SW 1271 (cell line): ENCODE measurements at places on chromosomes 5 and 9.

DNA sequence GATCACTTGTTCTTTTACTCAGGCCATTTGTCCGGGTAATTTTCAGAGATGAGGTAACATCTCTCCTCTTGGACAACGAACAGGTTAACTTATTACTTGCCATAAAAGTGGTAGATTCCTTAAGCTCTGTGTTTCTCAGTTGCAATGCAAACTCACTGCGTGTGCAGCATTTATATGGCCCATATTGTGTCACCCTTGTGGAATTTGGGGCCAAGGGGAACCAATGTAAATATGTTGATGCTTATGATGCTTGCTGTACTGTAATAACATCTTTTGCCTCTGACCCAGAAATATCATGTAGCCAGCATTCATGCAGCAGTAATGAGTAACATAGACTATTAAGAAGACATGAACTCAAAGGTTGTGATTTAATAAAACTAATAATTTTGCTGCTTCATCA is 175.8 kb downstream of the ADAMTS6 start:
- no peak for DNase-seq

- DNase-seq = no peak
Measured at GRCh38 chr5:111144352-111144930, 52.3 kb downstream of the WDR36 start.

- no peak for DNase-seq
Measured at GRCh38 chr5:90909940-90910339, 351.3 kb downstream of the ADGRV1 start.

GRCh38 chr9:73089304-73089985 is 62.2 kb upstream of the ANXA1 start:
- no peak for DNase-seq

DNA sequence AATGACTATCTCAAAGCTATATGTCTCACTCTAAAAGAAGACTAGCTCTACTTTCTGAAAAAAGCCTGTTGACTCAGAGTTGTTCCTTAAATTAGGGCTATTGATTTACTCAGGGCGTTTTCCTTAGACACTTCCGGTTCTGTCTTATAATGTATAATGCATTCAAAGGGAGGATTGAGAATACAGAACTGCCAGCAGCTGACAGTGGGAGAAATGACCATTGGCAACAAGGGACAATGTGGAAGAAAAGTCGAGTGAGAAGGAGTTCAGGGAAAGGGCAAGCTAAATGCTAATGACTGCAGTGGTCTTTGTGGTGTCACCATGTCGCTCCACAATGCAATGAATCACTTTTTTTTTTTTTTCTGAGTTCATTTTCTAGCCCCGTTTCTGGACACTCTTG is 65.7 kb upstream of the ANKH start:
- DNase-seq = no peak
